ENCODE measurements at places on chromosomes 1 and 21.

GRCh38 chr1:243421784-243422183 is 165.9 kb downstream of the SDCCAG8 start:
- no peak for DNase-seq

- DNase-seq = no peak
These were observed 8.1 kb upstream of the NCF2 start for GRCh38 chr1:183598386-183598785.

DNA sequence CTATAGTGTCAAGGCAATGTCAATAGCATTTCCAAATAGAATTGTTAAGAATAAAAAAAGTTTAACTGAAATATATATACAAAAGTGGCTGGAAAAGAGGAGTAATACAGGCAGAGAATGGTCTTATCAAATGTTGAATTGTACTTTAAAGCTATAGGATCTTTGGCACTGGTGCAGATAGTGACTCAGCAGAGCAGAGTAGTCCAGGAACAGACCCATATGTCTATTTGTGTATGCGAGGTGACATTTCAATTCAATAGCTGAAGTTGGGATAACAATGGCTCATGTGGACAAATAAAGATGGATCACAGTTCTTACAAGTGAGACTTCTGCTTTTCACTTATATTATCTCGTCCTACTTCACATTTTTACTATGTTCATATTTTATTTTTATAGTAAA is 543.0 kb upstream of the B3GALT2 start:
- DNase-seq = no peak

DNA sequence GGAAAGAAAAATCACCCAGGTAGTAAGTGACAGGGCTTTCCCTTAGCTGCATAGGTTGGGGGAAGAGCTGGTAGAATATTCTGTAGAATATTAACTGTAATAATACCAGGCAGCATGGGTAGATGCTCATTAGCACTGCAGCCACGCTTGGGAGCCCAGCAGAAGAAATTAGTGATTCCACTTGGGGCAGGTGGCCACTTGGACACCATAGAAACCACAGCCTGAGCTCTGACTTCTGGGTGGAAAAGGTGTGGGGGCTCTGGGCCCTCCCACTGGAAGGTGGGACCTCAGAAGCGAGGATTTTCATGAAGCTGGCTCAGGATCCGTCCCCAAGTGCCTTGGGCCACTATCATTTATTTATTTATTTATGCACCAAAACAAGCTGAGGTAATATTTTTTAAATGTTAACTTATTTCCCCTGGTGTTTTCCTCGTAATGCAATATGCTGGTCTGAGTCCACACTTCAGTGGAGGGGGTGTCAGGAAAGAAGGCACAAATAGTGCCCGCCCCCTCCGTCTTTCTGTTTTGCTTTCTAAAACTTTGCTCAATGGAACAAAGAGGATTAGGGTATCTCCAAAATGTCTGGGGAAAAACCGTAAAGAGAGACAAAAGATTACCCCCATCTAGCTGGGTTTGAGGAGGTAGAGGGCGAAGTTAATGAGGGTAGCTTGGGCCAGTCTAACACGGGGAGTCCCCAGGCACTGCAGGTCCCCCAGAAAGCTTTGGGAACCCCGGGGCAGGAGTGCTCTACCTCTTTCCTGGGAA is 75.2 kb upstream of the GADD45A start:
- no peak for DNase-seq

- no peak for DNase-seq
These were observed 73.6 kb downstream of the ATP1A1 start for GRCh38 chr1:116446686-116447085.
